ENCODE measurements at places on chromosomes 7 and 10.

DNA sequence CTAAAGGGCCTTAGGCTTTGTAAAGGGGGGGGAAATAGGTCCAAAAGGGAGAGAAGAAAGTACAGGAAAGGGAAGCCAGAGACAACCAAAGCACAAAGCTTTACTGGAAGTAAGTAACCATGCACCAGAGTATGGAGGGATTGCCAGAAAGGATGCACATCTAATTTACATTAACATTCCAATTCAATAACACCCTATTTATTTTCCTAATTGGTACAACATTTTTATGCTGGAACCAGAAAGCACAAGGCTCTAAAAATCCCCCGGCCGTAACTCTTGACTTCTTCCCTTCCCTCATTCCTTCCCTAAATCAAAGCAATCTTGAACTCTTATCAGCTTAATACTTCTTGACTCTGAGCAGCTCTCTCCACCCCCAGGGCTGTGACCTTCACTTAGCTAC, 400.0 kb upstream of the CELF2 start:
- no peak for DNase-seq

DNA sequence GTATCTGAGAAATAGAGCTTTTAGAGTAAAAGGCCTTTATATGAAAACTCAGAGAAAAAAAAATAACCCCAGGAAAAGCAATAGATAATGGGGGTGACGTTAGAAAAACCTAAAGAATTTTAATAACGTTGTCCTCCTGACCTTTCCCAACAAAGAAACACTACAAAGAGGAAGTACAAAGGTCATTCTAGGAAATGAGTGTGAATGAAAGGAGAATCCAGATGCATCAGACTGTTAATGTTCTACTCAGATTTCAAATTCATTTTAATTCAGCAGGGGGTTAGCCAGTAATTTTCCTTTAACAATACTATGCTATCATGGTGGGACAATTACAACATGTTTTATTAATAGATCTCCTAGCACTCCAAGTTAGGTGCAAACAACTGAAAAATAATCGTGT, 73.8 kb upstream of the CDK1 start:
- DNase-seq = no peak

DNA sequence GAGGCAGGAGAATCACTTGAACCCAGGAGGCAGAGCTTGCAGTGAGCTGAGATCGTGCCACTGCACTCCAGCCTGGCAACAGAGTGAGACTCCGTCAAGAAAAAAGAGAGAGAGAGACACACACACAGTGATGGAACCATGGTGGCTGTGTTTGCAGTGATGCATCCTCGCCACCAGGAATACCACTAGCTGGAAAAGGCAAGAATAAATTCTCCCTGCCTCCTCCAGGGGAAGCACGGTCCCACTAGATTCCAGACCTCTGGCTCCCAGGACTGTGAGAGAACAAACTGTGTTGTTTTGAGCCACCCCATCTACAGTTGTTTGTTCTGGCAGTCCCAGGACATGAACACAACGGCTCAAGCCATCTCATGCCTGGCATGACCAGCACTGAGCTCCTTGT, 320.3 kb upstream of the FOXK1 start:
- no peak for DNase-seq

GRCh38 chr7:143284591-143285469, at the start of gene TMEM139:
Gene TMEM139, plus strand, starts transcription at chr7:143284958. Its CDS starts 1,000 bp downstream, at chr7:143285958.
- no peak for DNase-seq

DNA sequence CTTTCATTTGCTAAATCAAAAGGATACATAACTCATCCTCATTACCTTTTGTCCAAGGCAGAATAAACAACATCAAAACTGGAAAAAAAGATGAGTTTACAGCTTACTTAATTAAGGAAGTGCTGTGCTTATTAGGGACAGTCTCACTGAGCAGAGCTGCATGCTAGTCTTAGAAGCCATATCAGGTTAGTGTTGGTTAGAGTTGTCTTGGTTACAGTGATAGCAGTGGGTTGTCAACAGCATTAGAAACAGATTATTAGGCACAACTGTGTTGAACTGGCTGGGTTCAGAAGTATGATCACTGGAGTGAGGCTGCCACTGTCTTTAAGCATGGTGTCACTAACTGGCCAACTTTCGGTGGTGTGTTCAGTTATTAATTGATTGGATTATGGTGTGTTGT, 503.9 kb upstream of the IGFBP3 start:
- DNase-seq = no peak

GRCh38 chr7:101743995-101744360, 73.4 kb upstream of the CUX1 start:
- peak; percentile 62 for DNase-seq

DNA sequence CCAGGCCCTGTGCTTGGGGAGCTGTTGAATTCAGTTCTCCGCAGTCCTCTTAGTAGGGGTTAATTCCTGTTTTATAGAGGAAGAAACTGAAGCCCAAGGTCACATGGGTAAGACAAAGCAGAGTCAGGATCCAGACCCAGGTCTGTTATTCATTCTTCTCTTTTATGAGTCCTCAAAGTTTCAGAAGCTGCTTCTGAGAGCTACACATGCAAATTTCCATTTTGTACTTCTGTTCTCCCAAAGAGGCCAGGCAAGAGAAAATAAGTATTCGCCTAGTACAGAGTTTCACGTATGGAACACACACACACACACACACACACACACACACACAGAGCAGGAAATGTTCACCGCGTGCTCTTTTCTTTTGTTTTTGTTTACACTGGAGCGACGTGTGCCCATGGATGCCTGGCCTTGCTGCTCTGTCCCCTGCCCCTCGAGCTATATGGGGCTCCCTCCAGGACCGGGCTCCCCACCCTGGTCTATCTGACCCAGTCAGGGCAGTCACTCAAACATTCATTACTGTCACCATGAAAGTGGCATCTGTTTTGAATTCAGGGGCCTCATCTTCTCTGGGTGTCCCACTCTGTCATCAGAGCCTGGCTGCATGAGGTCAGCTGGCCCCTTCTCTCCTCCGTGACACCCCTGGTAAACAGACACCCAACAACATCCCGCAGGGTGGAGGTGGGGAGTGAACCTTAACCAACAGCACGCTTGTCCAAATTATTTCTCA, 84.4 kb downstream of the TNS3 start:
- no peak for DNase-seq

DNA sequence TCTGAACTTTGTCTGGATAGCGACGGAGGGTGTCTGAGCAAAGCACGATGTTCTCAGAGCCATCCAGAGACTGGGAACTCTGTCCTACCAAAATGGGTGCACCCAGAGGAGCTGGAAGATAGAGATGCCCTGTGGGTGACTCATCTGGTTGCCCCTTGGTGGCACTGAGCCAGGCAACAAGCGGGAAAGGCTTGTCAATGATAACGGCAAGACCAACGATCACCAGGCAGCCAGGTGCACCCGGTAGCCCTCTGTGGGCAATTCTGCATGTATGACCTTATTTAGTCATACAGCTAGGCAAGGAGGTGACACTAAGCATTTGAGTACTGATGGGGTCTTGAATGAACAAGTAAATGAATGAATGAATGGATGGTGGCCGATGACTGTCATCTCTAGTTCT, 2.8 kb upstream of the ELN start:
- no peak for DNase-seq

DNA sequence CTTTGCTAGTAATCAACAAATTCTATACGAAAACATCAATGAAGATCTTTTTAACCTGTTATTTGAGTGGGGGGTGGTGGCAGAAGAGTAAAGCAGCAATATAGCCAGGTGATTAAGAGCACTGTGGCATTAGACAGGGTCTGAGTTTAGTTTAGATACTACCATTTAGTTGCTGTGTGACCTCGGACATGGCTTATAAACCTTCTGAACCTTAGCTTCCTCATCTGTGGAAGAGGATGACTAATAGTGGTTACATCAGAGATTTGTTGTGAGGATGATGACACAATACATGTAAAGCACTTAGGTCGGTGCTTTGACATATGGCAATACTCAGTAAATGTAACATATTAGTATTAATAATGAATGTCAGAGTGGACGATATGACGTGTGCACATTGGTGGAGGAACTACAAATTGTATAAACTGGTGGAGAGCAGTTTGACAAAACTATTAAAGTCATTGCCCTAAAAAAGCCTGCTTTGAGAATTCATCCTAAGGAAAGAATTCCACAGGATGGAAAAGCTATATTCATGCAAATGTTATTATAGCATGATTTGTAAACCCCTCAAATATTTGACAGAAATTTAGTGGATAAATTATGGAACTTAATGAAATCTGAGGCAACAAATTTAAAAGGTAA, 24.3 kb downstream of the SPAG6 start:
- no peak for DNase-seq

DNA sequence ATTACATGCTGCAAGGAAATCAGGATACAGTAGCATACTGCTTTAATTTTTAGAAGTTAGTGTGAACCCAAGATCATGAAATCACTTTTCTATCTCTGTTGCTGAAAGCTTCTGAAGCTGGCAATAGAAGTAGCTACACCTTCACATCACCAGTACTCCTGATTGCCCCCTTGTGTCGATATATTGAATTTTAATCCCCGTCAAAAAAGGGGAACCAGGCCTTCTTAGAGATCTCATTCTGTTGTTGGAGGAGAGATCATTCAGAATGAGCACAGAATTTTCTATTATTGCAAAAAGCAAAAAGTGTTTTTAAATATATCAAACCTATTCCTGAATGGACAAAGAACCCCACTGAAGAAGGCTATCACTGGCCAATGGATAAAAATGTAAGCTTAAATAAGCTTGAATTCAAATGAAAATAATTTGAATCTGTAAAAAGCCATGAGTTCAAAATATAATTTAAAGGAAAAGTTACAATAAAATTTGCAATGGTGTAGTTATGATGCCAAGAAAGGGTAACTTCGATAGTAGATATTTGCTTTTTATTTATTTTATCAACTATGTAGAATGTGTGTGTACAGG, 39.7 kb upstream of the TEX47 start:
- no peak for DNase-seq

- DNase-seq = no peak
Observed at GRCh38 chr7:36765605-36766004, 41.3 kb upstream of the AOAH start.

DNA sequence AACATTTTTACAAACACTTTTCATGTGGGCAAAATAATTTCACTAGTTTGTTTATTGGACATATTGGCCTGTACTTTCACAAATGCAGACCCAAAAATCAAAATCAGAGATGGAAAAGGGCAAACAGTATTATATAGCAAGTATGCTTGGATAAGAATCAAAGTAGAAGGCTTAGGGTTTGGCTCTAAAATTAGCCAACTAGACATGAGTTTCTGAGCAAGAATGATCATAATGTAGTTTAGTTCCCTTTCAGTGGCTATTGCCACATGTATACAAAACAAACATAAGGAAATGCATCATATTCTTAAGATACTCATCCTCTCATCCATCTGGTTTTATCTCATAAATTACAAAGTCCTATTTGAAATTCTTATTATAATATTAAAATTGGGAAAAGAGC, 132.5 kb downstream of the IMMP2L start:
- no peak for DNase-seq

- DNase-seq = no peak
Observed at GRCh38 chr10:59968705-59969104, 62.3 kb upstream of the CCDC6 start.

DNA sequence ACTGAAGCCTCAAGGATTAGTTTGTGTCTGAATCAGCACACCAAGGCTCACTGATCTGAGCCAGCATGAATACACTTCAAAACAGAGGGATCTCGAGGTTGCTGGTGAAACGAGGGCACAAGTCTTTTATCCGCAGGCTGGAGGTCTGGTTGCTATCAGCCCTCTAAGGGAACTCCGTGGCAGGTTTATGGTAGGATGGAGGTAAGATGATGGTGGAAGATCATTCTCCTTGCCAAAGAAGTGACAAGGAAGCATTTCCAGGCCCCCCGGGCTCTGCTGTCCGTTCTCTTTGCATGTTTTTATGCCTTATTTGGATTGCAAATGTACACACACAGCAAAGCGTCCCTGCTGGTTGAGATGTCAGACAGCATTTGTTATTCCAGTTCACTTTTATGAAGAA, 268.3 kb downstream of the ARHGAP12 start:
- DNase-seq = no peak

- DNase-seq = peak; percentile 83
Observed at GRCh38 chr10:45000752-45001380, at the start of gene ZNF22. Gene ZNF22, plus strand, starts transcription at chr10:45000923. Its CDS starts 2,446 bp downstream, at chr10:45003369.

DNA sequence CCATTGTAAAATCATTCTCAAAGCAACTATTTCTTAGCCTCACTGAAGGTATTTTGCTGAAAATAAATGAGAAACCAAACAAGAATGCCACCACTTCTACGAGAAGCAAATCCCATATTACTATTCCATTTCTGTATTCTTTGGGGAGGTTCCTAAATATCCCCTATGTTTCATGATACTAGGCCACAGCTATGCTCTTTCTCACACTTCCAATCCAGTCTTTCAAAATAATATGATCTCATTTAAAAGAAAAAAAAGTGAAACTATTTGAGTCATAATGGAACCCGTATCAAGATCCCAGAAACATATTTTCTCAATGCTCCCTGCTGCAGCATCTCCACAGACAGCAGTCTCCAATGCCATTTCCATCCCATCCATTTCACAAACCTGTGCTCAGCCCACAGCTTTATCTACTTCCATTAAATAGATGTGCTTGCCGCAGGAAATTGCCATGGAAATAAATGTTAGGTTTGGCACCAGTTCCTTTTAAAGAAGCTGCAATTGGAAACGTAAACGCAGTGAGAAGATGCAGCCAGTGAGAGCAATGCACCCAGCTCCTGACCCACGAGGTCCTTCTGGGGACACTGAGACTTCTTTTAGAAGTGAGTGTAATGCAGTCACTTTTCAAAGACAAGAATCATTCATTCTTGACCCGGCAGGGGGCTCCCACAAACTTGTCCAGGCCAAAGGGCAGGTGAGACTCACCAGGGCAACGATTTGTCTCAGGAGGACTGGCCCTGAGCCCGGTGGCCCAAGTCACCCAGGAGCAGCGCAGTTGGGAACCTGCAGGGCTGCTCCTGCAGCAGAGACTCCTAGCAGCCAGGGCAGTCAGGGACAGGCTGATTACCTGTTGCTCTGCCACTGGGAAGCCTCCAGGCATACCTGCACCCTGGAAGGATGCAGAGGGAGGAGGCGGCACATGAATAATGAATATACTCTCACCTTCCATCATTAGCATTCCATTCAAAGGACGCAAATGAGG, 99.6 kb downstream of the C10orf90 start:
- DNase-seq = no peak

DNA sequence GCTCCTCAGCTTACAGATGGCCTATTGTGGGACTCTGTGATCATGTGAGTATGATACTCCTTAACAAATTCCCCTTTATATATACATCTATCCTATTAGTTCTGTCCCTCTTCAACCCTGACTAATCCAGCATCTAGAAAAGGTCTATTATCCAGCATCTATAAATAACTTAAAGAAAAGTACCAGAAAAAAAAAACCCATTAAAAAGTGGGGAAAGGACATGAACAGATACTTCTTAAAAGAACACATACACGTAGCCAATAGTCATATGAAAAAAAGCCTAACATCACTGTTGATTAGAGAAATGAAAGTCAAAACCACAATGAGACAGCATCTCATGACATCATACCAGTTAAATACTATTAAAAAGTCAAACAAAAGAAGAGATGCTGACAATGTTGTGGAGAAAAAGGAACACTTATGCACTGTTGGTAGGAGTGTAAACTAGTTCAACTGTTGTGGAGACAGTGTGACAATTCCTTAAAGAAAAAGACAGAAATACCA, 549.5 kb upstream of the GRM3 start:
- DNase-seq = no peak
